ENCODE measurements at places on chromosomes 7 and 10. TPM values are rescaled to one million over a fixed set of nuclear protein-coding genes. Genes with fewer than 3 reads are reported as not detected.

DNA sequence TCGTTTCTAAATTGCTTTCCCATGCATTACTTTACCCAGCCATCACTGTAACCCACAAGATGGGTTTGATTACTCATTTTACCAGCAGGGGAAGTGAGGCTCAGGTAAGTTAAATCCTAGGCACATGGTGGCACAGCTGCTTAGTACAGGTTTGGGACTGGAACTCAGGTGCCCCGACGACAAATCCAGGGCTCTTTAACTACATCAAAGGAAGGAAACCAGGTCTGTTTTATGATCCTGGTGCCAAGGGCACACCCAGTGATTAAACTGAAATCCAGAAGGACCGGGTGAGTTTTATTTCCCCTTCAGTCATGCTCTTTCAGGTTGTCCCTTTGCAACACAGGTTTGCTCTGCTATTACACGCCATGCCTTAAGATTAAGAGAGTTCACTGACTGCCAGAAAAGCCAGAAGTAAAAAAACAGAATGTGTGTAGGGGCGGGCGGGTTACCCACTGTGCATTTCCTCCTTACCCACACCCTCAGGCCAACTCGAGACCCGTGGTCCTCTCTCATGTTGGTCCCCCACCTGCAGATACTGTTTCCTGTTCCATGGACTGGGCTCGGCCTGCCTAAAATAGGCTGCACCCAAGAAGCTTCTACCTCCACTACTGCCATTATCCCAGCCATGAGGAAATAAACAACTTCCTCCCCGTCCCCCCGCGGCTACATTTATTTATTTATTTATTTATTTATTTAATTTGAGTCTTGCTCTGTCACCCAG, 55.1 kb upstream of the KDM7A start:
- peak; percentile 46 for DNase-seq

DNA sequence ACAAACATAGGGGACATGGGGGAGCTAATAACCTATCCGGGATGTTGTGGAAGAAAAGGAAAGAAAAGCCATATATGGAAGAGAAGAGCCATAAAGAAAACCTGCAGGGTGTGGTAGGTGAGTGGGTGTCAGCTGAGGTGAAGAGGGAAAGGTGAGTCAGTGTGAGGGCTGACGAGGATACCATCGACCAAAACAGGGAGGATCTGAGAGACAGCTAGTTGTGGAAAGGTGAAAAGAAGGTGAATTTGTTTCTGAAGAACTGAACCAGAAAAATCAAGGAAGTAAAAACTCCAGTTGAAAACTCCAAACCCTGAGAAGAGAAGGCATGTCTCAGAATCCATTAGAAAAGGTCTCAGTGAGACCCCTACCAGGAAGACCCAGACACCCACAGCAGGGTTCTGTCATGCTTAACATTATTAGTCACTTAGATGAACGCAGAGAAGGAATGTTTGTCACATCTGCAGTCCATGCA, 4.1 kb downstream of the BLNK start:
- no peak for DNase-seq

- no peak for DNase-seq
Observed at GRCh38 chr7:34073676-34074075, 168.3 kb downstream of the BMPER start.

DNA sequence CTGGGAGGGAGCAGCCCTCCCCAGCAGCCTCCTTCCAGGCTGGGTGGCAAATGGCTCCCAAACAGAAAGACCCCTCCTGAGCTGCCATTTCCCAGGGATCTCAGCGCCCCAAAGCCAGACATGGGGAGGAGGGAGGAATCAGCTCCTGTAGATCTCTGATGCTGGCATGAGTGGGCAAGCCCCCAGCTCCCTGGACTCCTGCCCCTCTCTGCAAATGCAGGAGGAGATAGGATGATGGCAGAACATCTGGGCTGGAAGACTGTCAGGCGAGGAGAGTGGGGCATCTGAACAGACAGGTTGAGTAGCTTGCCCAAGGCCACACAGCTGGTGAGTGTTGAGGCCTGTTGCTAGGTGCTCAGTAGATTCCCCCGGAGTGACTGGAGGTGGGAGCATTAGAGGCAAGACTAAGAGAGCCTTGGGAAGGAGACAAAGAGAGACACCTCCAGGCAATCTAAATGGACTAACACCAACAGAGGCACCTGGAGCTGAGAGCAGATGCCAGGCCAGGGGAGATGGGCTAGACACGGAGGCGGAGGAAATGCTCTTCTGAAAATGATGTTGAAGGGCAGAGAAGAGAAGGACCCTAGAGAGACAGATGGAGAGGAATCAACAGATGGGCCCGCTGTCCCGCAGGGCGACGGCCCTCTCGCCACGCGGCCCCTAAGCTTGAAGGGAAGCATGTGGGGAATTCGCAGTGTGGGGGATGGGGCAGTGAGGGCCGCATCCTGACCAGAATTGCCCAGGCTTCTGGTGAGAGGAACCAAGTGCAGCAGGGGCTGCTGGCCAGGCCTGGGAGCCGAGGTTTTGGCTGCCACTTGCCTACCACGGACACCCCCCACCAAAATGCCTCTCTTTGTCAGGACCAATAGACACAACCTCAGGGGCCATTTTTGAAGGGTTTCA, 84.8 kb upstream of the LRRC4 start:
- DNase-seq: no peak

DNA sequence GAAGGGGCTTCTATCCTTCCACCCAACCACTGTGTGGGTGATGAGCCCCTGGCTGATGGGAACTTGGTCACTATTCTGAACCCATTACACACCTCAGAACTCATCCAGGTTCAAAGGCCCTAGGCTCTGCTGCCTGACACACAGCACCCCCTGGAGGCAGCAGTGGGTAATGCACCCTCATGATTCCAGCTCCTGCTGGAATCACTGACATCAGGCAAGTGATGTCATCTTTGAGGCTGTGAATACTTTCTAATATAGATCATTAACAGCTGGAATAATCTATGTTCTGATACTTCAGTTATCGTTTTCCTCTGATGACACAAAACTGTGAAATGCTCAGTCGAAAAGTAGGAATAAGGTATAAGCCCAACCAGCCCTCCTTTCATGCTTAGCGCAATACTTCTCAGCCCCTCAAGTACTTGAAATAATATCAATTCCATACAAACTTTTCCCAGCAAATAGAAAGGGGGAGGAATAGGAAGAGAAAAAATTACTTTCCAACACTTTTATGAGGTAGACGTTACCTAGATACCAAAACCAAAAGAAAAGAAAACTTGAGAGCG, 7.5 kb upstream of the RBP3 start:
- DNase-seq: peak; percentile 84

DNA sequence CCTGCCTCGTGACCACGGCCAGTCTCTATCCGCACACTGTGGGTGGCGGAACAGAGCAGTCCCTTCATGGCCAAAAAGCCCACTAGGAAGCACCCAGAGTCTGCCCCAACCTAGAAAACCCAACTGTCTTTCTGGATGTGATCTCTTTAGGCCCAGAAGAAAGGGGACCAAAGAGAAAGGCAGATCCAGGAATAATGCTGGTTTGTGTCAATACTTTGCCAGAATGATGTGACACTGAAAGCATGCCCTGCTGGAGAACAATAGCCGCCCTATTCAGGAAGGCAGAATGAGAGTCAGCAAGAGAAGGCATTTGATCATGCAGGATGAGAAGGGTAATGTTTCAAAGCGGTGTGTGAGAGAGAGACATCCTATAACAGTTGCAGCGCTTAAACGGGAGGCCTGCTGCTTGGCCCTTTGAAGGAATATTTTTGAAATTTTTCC, 274.7 kb downstream of the USP6NL start:
- no peak for DNase-seq

CALU gene
- 32.9 TPM for total RNA-seq

GRCh38 chr7:16847381-16847860, 34.4 kb downstream of the AGR3 start:
- no peak for DNase-seq

GRCh38 chr10:62582804-62583208, 208.6 kb downstream of the ZNF365 start:
- DNase-seq: no peak

DNA sequence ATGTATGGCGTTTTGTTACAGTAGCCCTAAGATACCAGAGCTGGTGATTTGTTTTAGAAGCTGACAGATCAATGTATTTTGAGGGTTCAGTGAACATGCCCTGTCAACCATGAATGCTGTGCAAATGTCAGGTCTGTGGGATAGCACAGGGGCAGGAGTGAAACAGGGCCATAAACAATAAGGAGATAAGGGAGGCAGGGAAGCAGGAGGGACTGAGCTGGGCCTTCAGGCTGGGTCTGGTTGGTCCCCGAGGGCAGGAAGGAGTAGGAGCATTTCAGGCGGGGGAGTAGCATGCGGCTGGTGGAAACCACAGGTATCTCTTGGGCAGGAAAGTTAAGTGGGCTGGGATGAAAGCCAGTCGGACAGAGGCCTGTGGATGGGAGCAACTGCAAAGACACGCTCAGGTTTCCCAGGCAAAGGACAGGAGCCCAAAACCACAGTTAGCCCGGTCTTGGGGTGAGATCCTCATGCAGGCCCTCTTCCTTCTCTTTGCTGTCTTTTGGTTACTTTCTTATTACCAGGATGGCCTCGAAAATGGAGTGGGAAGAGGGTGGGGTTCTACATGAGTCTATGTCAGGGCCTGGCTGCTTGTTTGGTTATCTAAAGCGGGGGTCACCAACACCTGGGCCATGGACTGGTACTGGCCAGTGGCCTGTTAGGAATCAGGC, 69.5 kb upstream of the SEPHS1 start:
- no peak for DNase-seq

SPDYE6 gene
- not detected for total RNA-seq

Data from activated CD4-positive, alpha-beta T cell treated with anti-CD3 and anti-CD28 coated beads for 36 hours (primary cell).